ENCODE measurements at places on chromosomes 2 and 18.
A peak's percentile ranks its signal among the peaks of the same experiment; 100 is the strongest.

GRCh38 chr18:79682481-79682880 lies 2.9 kb downstream of the CTDP1 start:
- DNase-seq, result no peak

GRCh38 chr2:221486106-221486505 lies 86.0 kb downstream of the EPHA4 start:
- DNase-seq, result no peak

GRCh38 chr2:32564417-32565035 lies 63.3 kb upstream of the TTC27 start:
- DNase-seq, result no peak

GRCh38 chr2:63846487-63846886 lies 4.8 kb downstream of the UGP2 start:
- DNase-seq, result no peak

DNA sequence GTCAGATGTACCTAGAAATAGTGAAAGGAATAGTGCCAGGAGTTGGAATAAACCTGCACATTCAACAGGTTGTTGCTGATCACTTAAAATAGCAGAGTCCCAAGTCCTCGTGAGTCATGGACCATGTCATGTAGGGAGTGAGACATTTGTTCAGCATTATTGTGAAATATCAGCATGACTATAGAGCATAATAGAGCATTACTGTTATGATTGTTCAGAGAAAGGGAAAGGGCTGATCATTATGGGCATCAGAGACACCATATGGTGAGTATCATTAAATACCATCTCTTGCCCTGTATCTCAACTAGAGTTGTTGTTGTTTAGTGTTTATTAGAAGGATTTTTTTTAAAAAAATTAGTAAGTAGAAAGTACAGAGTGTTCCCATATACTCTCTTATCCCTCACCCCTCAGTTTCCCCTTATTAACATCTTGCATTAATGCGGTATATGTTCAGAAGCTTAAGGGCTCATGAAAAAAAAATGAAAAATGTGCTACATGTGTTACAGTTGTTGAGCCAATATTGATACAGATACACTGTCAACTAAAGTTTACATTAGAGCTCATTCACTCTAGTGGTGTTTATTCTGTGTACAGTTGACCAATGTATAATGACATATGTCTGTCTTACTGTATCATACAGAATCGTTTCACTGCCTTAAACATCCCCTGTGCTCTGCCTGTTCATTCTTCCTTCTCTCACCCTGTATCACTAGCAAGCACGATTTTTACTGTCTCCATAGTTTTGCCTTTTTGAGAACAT lies 5.7 kb downstream of the ELAC1 start:
- no peak for DNase-seq

DNA sequence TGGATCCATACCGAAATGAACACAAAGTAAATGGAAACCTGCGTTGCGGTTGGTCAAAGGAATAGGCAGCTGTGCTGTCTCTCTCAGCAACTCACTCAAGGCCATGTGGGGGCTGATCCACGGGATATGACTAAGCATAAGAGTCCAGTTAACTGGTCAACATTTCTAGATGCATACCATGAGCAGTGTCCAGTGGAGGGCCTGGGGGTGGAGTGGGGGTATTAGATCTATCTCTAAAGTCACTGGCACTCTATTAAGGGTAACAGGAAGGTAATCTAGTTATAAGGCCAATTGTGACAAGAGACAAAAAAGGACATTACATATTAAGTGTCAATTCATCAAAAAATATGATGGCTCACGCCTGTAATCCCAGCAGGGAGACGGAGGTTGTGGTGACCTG lies 136.8 kb downstream of the TTC32 start:
- DNase-seq, result no peak

- DNase-seq, result peak; percentile 99
Measured at GRCh38 chr2:3558205-3559014, at the start of gene RNASEH1. TSS of gene RNASEH1 (minus strand) at chr2:3558333. CDS start at chr2:3558260, 73 bp downstream.

GRCh38 chr2:71812736-71813135 lies 334.9 kb downstream of the CYP26B1 start:
- no peak for DNase-seq

DNA sequence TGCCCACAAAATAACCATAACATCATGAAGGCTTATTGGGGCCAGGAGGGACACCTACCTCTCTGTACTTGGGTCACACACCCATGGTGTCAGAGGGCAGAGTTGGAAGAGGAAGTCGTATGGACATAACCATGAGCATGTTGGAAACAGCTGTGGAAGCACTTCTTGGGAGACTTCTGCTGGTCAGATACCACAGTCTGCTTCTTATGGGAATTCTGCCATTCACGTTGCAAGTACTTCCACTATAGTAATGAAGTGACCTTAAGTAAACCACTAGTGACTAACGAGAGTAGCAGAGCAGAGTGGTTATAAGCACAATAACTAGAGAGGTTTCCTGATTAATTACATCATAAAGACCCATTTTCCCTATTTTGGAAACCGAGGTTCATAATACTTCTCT lies 61.1 kb upstream of the TFPI start:
- DNase-seq, result no peak

DNA sequence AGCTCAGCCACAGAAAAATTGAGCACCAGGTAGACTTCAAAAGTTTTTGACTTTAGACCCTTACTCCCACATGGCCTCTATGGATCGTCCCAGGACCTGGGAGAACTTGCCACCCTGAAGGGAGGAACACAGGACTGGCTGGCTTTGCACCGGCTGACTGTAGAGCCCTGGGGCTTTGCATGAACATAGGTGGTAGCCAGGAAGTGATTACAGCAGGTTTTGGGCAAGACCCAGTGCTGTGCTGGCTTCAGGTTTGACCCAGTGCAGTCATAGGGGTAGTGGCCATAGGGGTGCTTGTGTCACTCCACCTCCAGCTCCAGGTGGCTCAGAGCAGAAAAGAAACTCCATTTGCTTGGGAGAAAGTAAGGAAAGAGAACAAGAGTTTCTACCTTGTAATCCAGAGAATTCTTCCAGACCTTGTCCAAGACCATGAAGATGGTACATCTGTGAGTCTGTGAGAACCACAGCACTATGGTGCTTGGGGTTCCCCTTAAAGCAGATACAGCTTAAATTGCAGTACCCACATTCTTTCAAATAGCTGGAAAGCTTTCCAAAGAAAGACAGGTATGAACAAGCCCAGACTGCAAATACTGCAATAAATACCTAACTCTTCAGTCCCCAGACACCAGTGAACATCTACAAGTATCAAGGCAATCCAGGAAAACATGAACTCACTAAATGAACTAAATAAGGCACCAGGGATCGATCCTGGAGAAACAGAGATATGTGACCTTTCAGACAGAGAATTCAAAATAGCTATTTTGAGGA lies 13.0 kb upstream of the SESTD1 start:
- DNase-seq, result no peak

DNA sequence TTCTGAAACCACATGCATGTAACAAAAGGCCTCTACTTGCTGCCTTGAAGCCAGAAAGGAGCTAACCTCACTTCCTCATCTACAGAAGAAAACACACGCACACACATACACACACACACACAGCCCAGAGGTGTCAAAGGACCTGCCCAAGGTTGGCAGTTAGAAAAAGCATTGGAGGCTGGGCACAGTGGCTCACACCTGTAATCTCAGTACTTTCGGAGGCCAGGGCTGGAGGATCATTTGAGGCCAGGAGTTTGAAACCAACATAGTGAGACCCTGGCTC lies 125.9 kb upstream of the RNF152 start:
- DNase-seq, result no peak

GRCh38 chr2:144642131-144642530 lies 122.2 kb upstream of the ZEB2 start:
- DNase-seq, result no peak

- DNase-seq, result no peak
Measured at GRCh38 chr18:2901423-2901985, 54.7 kb downstream of the EMILIN2 start.

- no peak for DNase-seq
Measured at GRCh38 chr2:10548626-10549025, 100.5 kb upstream of the ODC1 start.

DNA sequence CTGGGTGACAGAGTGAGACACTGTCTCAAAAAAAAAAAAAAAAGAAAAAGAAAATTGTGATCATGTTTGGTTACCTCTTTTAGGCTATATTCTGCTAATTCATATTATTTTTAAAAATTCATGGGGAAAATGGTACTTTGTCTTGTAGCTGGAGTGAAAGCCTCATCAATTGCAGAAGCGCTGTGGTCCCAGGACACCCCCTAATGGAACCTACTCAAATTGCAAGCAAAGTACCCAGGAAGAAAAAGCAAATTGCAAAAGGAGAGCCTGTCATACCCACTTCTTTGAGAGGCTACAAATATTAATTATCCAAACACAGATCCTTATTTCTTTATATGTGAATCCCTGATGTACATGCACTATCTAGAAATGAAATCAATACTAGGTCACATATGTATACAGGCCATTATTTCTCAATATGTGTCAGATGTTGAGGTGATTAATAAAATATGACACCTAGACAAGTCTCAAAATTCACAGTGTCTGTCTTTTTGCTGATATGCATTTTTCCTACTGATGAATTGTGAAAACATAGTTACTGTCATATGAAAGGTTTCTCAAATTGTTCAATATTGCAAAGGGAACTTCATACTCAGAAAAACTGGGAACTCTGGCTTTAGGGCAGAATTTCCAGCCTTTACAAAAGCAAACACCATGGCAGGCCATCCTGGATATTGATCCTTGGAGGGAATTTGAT lies 12.6 kb downstream of the CRACDL start:
- no peak for DNase-seq

- DNase-seq, result no peak
Measured at GRCh38 chr2:27552941-27553340, 29.9 kb upstream of the ZNF512 start.

GRCh38 chr2:191938779-191939178 lies 91.9 kb upstream of the CAVIN2 start:
- DNase-seq, result no peak

DNA sequence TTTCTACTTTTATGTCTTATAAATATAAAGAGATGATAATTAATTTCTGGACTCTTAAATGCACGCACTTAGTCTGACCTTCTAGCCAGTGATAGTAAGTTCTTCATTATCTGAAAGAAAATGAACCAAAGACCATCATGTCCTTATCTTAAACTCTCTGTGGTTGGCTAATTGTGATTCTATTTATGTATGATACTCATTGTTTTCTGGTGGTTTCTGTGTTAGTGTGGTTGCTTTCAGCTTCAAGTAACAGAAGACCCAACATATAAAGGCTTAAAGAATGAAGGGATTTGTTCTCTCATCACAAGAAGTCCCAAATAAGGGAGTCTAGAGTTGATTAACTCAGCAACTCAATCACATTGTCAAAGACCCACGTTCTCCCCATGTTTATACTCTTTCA lies 225.2 kb upstream of the TANK start:
- no peak for DNase-seq

GRCh38 chr18:55449412-55450140 lies 138.4 kb downstream of the TCF4 start:
- DNase-seq, result no peak

DNA sequence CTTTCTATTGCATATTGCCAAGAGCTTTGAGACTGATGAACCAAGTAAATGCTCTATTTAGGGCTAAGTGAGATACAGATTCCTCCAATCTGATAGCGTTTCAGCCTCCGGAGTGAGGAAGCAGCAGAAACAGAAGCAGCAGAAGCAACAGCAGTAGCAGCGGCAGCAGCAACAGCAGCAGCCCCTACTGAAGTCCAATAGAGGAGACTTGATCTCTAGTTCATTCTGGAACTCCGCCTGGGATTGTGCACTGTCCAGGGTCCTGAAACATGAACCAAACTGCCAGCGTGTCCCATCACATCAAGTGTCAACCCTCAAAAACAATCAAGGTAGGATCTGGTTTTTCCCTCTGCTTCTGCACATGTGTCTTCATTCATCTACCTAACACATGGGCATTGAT lies at the start of gene DPP10:
DPP10 (plus strand) TSS at position 132 of the 400 bp plus-strand sequence.
- no peak for DNase-seq

DNA sequence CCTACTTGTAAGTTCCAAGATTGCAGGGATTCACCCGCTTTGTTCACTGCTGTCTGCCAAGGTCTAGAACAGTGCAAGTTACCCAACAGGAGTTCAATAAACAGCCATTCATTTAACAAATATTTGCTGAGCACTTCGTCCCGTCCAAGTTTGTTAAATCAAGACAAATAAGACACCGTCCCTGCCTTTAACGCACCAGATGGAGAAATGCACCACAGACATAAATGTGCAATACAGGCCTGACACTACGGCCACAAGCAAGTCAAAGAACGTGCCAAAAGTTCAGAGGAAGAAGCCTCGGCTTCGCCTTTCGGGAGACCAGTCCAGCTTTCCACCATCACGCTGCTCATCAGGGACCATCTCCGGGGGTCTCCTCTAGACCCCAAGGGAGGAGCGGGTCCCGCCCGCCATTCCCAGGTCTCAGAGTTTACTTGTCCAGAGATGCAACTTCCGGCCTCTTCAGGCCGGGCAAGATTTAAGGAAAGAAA lies 429 bp downstream of the C2orf76 start:
- no peak for DNase-seq

DNA sequence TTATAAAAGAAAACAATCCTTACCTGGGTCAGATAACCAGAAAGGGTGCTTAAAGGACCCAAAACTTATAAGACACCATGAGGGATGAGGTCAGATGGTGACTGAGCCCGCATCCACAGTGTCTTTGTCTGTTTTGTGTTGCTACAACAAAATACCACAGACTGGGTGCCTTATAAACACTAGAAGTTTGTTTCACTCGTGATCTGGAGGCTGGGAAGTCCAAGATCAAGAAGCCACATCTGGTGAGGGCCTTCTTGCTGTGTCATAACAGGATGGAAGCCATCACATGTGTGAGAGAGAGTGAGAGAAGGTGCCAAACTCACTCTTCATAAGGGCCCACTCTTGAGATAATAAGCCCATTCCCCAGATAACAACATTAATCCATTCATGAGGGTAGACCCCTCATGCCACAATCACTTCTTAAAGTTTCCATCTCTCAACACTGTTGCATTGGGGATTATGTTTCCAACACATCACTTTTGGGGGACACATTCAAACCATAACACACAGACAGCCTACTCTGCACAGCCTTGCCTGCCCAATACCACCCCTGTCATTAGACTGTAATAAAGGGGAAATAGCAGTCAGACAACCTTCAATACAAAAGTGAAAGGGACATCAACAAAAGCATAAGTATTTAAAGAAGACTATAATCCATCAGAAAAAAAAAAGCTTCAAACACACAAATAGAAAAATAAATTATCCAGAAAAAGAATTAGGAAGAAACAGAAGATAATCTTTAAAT lies 249.8 kb downstream of the ANAPC1 start:
- DNase-seq, result no peak

- DNase-seq, result no peak
Measured at GRCh38 chr18:27007880-27008279, 142.4 kb upstream of the AQP4 start.

DNA sequence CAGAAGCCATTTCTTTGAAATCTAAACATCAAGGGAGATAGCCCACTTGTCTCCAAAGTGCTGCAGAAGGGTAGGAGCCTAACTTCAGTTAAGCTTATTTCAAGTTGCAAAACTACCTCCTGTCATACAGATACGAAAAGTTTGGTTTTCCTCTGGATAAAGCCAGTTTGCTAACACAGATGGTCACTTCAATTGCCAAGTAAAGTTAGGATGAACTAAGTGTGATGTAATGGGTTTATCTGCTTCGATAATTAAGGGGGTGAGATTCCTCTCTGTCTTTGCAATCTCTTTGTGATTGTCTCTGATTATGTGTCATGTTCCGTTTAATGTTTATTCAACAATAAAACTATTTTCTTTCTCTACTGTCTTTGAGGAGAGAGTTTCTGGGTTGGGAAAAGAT lies 156.4 kb downstream of the SLC39A10 start:
- no peak for DNase-seq
